Cortex of kidney (tissue), 1 donor: ENCODE measurements at places on chromosomes 1 and 21.

GRCh38 chr1:184800876-184801275 is 46.2 kb upstream of the EDEM3 start:
- DNase-seq: no peak

GRCh38 chr1:84442256-84442655 is 36.8 kb upstream of the RPF1 start:
- no peak for DNase-seq

- no peak for DNase-seq
Measured at GRCh38 chr1:57713501-57713900, 289.6 kb upstream of the DAB1 start.

DNA sequence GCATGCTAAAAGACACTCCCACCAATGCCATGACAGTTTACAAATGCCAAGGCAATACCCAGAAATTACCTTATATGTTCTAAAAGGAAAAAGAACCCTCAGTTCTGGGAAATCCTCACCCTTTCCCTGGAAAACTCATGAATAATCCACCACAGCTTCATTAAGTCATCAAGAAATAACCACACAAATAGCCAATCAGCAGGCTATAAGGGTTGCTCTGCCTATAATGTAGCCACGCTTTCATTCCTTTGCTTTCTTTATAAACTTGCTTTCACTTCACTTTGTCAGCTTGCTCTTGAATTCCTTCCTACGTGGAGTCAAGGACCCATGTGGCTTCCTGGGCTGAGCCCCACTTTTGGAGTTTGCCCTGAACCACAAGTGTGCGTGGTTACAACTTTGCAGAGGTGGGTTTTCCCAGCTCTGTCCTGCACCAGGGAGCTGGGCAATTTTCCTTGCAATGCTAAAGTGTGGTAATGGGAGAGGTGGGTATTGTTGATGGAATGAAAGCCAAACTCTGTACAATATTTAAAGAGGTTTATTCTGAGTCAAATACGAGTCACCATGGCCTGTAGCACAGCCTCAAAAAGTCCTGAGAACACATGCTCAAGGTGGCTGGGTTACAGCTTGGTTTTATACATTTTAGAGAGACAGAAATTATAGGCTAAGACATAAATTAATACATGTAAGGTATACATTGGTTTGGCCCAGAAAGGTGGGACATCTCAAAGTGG is 42.2 kb upstream of the COG2 start:
- DNase-seq: no peak

GRCh38 chr1:241323514-241324195 is 33.4 kb downstream of the RGS7 start:
- no peak for DNase-seq

DNA sequence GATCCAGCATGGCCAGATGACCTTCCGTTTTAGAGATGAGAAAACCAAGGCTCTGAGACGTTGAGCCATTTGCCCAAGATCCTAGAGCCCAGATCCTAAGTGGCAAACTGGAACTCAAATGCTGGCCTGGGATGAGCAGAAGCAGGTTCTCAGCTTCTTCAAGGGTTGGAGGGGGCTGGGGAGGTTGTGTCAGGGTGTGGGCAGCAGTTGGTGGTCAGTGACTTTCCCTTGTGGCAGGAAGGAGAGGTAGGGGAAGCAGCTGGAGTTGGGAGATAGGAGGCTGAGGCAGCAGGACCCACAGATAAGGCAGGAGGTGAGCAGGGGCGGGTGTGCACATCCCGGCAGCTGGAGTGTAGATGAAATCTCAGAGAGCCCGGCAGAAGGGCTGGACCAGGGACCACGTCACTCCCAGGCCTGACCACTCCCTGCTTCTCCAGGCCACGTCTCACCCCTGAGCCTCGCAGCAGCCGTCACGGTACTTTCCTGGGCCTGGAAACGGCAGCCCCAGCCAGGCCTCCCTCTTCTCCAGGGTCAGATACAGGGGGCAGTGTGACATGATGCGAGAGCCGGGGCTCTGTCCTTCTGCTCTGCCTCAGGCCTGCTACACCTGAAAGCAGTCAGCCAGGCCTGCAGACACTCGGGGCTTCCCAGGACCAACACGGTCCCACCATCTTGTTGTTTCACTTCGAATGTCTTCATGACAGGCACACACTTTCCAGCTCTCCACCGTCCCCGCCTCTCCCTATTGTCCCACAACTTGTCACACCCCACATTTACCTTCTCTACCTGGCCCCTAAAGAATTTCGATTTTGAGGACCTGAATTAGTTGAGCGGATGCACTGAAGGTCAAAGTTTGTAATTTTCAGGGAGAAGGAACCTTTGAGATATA is 11.5 kb upstream of the LAPTM5 start:
- DNase-seq: no peak
